ENCODE measurements at places on chromosomes 16 and 17. TPM values are rescaled to one million over a fixed set of nuclear protein-coding genes. Genes with fewer than 3 reads are reported as not detected.
A peak's percentile ranks its signal among the peaks of the same experiment; 100 is the strongest.

DNA sequence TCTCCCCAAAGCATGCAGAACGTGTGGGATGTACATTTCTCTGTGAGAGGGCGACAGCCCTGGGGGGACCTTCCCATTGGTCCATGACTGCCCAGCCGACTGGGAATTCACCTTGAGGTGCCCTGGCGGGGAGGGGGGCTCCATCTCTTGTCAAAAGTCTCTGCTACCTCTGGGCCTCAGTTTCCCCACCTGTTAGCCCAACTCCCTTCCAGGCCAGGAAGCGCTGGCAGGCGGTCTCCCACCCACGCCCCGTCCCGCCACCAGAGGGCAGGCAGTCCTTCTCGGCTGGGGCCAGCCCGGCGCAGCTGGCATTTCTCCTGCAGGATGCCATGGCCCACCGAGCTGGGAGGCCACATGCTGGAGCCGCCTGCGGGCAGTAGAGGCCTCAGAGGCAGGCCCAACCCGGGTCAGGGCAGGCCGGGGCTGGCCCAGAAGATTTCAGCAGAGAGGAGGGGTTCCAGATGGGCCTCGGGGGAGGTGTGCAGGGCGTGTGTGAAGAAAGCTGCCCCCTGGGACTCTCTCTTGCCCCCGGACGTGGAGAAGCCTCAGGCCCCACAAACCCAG lies 16.6 kb downstream of the CD7 start:
- no peak for DNase-seq

DNA sequence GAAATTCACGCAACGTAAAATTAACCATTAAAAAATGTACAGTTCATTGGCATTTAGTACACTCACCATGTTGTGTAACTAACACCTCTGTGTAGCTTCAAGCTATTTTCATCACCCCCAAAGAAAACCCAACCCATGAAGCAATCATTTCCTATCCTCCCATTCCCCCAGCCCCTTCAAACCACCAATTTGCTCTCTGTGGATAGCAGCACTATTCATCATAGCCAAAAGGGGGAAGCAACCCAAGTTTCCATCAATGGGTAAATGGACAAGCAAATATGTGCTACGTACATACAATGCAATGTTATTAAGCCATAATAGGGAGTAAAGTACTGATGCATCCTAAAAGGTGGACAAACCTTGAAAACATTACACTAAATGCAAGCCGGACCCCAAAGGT lies 10.9 kb upstream of the KRT222 start:
- no peak for DNase-seq

- no peak for DNase-seq
Measured at GRCh38 chr17:34726536-34727384, 147.4 kb downstream of the TMEM132E start.

GRCh38 chr17:60747069-60747808 lies 69.6 kb downstream of the BCAS3 start:
- DNase-seq = no peak

The HOXB9 gene
- 0.16 TPM for total RNA-seq

- no peak for DNase-seq
Measured at GRCh38 chr16:11697319-11697718, 29.1 kb downstream of the SNN start.

- no peak for DNase-seq
Measured at GRCh38 chr17:44038604-44039011, 23.8 kb upstream of the TMEM101 start.

GRCh38 chr16:77404775-77405174 lies 30.1 kb downstream of the ADAMTS18 start:
- no peak for DNase-seq

The ZNF276 gene
- total RNA-seq = 22.3 TPM

GRCh38 chr16:47299587-47299986 lies 155.8 kb upstream of the NETO2 start:
- no peak for DNase-seq

DNA sequence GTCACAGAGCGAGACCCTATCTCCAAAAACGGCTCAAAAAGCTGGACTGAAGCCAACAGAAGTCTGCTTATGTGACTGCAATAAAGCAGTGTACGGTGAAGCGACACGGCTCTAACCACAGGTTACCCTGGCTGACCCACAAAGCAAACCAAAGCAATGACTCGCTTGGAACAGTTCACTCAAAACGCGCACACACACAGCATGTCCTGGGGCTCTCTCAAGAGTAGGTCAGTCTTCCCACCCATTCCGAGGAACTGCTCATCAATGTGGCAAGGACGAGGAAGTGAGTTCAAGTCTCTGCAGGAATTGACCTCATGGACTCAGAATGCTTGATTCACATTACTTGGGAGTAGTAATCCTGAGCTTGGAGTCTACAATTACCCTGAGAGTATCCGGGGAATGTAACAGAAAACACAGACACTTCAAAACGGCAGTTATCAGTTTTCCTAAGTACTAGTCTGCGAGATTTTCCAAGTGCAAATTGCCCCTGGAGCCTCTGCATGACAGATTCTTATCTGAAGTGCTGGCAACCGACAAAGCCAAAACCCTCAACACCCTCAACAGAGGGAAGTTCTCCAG lies 25.4 kb downstream of the PELP1 start:
- DNase-seq = no peak

The SCN4A gene
- total RNA-seq = 0.08 TPM

- no peak for DNase-seq
Measured at GRCh38 chr16:50988441-50988840, 162.6 kb downstream of the SALL1 start.

DNA sequence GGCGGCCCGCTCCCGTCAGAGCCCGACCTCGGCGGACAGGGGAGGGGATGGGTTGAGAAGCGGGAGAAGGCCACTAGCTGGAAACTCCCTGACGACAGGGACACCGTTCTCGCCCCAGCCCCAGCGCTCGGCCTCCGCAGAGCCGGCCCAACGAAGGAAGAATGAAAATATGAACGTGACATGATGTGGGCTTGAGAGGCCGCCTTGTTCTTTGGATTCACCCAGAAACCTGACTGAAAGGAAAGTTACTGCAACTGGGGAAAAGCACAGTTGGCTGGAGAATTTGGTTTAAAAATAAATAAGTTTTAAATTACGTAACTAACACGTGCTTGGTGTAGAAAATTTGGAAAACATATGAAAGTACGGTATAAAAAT lies 21.1 kb downstream of the NPTX1 start:
- DNase-seq = no peak

- DNase-seq = no peak
Measured at GRCh38 chr17:28443901-28444638, 29.4 kb upstream of the SLC13A2 start.

The DPEP3 gene
- total RNA-seq = not detected

GRCh38 chr17:71107136-71107535 lies 937.8 kb downstream of the KCNJ2 start:
- no peak for DNase-seq

The KRTAP1-1 gene
- total RNA-seq = not detected

DNA sequence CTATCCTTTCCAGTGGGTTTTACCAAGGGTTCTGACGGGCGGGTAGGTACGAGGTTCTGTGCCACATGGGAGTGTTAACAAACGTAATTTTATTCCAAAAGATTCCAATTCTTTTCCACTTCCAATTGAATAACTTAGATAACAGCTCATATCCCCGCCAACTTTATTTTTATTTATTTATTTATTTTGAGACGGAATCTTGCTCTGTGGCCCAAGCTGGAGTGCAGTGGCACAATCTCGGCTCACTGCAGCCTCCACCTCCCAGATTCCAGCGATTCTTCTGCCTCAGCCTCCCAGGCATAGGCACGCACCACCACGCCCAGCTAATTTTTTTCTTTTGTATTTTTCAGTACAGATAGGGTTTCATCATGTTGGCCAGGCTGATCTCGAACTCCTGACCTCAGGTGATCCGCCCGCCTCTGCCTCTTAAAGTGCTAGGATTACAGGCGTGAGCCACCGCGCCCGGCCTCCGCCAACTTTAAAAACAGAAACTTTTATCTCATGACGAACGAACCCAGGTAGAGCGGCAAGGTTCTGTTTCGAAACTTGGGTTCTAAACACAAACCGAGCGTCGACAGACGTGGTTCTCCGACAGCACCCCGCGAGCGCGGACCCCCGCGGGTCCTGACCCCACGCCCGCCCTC lies 613 bp downstream of the ECI1 start:
- DNase-seq = no peak

DNA sequence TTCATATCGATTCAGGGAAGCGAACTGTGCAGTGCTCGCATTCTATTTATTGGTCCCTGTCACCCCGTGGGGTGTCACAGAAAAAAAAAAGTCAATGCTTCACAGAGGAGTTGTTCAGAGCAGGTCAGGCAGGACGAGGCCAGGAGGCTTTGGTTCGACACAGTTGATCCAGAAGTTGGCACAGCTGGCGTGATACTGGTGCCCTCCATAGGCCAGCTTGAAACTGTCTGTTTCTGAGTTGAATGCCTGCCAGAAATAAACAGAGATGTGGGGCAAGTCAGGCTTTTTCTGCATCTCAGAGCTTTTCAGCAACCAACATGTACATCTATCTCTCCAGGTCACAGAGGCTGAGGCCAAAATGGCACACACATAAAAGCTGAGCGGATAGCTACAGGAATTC lies 29.1 kb downstream of the DUSP14 start:
- DNase-seq = no peak

GRCh38 chr17:37391146-37391545 lies 15.4 kb downstream of the C17orf78 start:
- DNase-seq = no peak

The SDR42E2 gene
- total RNA-seq = not detected

DNA sequence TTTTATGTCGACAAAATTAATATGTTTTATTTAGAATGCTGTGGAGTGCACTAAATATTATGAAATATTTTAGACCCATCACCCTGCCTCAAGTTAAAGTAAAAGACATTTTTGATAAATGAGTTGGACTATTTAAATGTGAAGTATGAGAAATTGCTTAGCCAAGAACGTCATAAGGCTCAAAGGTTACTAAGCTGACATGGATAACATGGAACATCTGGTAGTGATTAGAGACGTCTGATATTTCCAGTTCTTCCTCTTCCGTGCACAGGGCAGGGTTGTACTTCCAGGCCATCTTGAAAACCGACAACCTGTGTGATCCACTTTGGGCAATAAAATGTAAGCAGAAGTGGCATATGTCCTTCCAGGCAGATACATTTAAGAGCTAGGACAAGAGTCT lies 7.2 kb upstream of the CCL8 start:
- DNase-seq = no peak

GRCh38 chr17:77675816-77676215 lies 282.7 kb upstream of the TNRC6C start:
- no peak for DNase-seq

DNA sequence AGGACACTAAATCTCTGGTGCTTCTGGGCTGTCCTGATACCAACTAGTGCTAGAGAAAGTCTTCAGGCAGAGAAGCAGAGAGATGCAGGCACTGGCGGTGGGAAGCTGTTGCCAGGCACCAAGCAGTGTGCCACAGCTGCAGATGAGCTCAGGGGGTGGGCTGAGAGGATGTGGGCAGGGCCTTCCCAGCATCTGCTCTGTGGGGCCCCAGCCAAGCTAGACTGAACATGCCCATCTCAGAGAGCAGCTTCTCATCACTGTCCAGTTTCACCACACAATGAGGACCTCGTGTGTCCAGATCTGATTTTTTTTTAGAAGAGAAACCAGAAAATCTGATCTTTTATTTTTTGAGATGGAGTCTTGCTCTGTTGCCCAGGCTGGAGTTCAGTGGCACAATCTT lies 17.1 kb downstream of the PSKH1 start:
- no peak for DNase-seq

- no peak for DNase-seq
Measured at GRCh38 chr16:1288813-1289476, 20.5 kb upstream of the UBE2I start.

DNA sequence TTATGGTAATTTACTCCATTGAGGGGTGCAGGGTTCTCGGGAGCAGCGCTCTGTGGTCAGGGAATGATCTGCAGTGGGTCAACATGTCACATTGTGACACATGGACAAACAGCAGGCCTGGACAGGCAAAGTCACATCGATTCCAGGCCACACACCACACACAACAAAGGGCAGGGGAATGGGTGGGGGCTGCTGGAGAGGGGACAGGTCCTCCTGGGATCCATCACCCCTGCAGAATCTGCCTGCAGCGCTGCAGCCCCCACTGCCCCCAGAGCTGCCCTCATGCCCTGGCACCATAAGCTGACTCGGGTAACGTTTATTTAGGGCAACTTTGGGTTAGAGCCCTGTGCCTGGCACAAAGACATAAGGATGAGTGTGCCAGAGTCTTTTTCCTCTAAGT lies 9.1 kb downstream of the PEMT start:
- no peak for DNase-seq

The ZNF597 gene
- 2.0 TPM for total RNA-seq

The SCGB1C2 gene
- total RNA-seq = not detected

The MEAK7 gene
- total RNA-seq = 8.5 TPM

GRCh38 chr16:79509211-79509631 lies 91.3 kb downstream of the MAF start:
- no peak for DNase-seq

GRCh38 chr16:88730632-88731607 lies 24.6 kb downstream of the CTU2 start:
- DNase-seq = no peak

- no peak for DNase-seq
Measured at GRCh38 chr17:49814781-49815529, 26.5 kb downstream of the KAT7 start.

The MSLN gene
- not detected for total RNA-seq

The C16orf92 gene
- not detected for total RNA-seq

The OSBPL7 gene
- 14.2 TPM for total RNA-seq

GRCh38 chr17:14351493-14351892 lies 50.6 kb downstream of the HS3ST3B1 start:
- DNase-seq = no peak

DNA sequence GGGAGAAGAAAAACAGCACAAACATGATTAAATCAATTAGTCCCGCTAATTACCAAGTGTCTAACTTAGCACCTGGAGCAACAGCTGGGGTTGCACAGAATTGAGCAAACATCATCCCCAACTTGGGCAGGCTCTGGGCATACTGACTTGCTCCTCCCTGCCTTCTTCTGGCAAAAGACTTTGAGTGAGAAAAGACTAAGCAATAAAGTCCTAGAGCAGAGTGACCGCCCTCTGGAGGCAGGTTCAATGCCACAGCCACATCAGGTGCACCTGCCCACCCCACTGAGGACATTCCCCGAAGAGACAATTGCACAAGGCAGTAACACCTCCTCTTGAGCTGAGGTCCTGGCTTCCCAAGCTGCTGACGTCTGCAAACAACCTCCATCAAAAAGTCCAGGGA lies 358.3 kb downstream of the SOX9 start:
- no peak for DNase-seq

The PMM2 gene
- 61.4 TPM for total RNA-seq

- DNase-seq = no peak
Measured at GRCh38 chr17:14922411-14922810, 342.7 kb downstream of the PMP22 start.

- no peak for DNase-seq
Measured at GRCh38 chr16:88004391-88004790, 53.2 kb downstream of the BANP start.

GRCh38 chr16:68227183-68227793 lies 8.6 kb downstream of the ESRP2 start:
- DNase-seq = peak; percentile 25

DNA sequence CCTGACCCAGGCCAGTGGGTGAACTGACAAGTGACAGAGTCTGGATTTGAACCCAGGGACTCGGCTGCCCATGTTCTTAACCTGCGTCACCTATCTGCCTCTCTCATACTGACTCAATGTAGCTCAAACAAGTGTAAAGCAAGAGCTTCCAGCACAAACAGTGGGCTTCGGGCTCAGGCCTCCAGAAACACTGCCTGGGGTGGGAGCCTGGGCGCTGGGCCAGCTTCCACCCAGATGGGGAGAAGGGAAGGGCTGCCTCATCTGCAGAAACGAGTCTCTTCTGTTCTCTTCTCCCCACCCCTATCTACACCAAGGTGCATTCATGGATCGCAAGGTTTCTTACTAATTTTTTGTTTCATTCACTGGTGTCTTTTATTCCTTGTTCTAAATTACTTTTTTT lies 1.3 kb downstream of the CDRT4 start:
- no peak for DNase-seq

- no peak for DNase-seq
Measured at GRCh38 chr17:31371511-31372097, 19.9 kb upstream of the RAB11FIP4 start.
